Activated CD8-positive, alpha-beta T cell treated with anti-CD3 and anti-CD28 coated beads for 36 hours (primary cell): ENCODE measurements at places on chromosomes 12 and 14. TPM values are rescaled to one million over a fixed set of nuclear protein-coding genes. Genes with fewer than 3 reads are reported as not detected.

GRCh38 chr14:91177073-91178034 lies 63.5 kb downstream of the DGLUCY start:
- peak; percentile 84 for DNase-seq
- no peaks in the 10 kb centered on the region for H3K27me3 ChIP-seq
- H3K4me1 ChIP-seq, result peaks cover 16% of the 10 kb centered on the region
- no peak overlapping the region for H3K4me3 ChIP-seq

DNA sequence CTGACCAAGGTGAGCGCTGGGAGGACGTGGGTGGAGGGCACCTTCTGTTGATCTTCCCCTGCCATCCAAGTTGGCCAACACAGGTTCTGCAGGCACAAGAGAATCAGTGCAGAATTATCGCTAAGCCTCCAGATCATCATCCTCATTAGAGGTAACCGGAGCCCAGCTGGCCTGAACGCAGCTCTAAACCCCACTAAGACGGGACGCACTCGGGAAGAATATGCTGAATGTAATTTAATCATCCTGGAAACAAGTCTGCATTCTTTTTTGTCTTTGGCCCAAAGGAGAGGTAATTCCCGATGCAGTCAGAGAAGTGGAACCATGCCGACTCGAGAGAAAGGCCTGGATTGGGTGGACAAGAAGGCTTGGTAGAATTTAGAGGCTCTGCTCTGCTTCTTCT lies 111.0 kb upstream of the GSC start:
- H3K27me3 ChIP-seq, result peaks cover 7% of the 10 kb centered on the region
- DNase-seq, result no peak
- H3K27ac ChIP-seq, result no peak overlapping the region
- no peaks in the 10 kb centered on the region for H3K4me1 ChIP-seq
- H3K36me3 ChIP-seq, result no peaks in the 10 kb centered on the region

DNA sequence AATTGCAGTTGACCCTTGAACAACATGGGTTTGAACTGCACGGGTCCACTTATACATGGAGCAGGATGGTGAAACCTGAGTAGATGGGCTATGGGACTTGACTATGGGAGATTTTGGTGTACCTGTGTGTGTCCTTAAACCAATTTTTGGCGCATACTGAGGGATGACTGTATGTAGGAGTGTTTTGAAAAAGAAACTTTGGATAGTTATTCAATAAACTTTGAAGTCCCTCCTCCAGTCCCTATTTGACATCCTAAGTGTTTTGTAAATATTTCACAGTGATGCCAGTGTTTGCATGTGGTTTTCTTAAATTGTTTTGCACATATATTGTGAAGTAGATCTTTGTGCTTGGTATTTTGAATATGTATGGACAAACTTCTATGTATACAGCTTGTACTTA lies 12.4 kb downstream of the KTN1 start:
- H3K4me3 ChIP-seq, result no peak overlapping the region
- no peak overlapping the region for H3K27ac ChIP-seq
- H3K27me3 ChIP-seq, result no peaks in the 10 kb centered on the region

GRCh38 chr14:38786921-38787320 lies 316.1 kb downstream of the SEC23A start:
- DNase-seq, result no peak
- H3K4me1 ChIP-seq, result no peaks in the 10 kb centered on the region
- peaks cover 1% of the 10 kb centered on the region for H3K27me3 ChIP-seq
- H3K36me3 ChIP-seq, result no peaks in the 10 kb centered on the region
- H3K27ac ChIP-seq, result no peak overlapping the region

DNA sequence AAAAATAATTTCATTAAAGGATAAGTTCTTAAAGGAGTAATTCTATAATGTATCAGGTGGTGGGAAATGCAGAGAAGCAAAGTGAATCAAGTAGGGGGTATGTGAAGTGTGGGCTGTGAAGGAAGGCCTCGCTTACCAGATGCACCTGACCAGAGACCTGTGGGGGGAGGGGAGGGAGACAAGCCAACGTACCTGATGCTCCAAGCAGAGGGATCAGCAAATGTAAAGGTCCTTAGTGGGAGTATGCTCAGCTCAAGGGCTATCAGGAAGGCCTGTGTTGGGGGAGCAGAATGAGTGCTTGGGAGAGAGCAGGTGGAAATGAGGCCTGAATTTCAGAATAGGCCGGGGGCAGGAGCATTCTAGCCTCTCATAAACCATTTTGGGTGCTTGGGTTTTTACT lies 57.1 kb downstream of the ANO4 start:
- H3K27ac ChIP-seq, result no peak overlapping the region
- H3K36me3 ChIP-seq, result no peaks in the 10 kb centered on the region
- H3K4me1 ChIP-seq, result no peaks in the 10 kb centered on the region
- no peak overlapping the region for H3K4me3 ChIP-seq

CD163 gene
- not detected for total RNA-seq

DNA sequence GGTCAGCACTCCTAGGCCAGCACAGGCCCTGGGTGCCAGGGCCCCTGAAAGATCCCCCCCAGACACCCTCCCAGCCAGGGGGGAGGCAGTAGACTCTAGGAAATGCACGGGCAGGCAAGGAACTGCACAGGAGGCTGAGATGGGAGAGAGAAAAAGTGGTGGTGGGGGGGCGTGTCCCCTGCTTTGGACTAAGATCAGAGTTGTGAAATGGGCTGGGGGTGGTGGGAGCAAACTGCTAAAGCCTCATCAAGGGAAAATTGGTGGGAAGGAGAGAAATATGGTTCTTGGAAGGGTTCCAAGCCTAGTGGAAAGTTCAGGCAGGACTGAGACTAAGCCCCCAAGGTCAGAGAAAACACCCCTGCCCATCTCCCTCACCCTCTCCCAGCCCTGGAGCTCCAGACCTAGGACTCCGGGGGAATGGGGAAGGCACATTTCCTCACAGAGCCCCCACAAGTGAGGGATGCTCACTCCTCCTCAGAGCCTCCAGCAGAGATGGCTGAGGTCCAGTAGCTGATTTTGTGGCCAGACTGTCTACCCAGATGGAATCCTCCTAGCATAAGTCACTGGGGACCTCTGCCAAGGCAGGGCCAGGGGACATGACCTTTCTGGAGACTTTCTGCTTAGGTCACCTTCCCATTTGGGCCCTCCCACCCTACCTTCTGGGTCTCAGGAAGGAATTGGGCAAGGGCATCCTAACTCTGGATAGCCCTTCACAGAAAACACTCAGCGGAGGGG lies 29.8 kb downstream of the FIGNL2 start:
- H3K27ac ChIP-seq, result no peak overlapping the region
- peaks cover 21% of the 10 kb centered on the region for H3K4me1 ChIP-seq
- H3K27me3 ChIP-seq, result no peaks in the 10 kb centered on the region

RDH11 gene
- 83.2 TPM for total RNA-seq

GRCh38 chr12:53207042-53207441 lies at the start of gene ITGB7:
Gene ITGB7 (minus strand): TSS chr12:53207251. CDS start chr12:53200443, 6,808 bp downstream.
- DNase-seq, result peak; percentile 87
- peaks cover 63% of the 10 kb centered on the region for H3K4me1 ChIP-seq
- H3K36me3 ChIP-seq, result peaks cover 36% of the 10 kb centered on the region
- H3K27ac ChIP-seq, result peak within 1 kb of the TSS; percentile 91
- H3K4me3 ChIP-seq, result peak within 1 kb of the TSS; percentile 93

GRCh38 chr12:6090803-6091202 lies 33.7 kb downstream of the VWF start:
- no peaks in the 10 kb centered on the region for H3K36me3 ChIP-seq
- no peak overlapping the region for H3K27ac ChIP-seq
- peaks cover 2% of the 10 kb centered on the region for H3K27me3 ChIP-seq
- DNase-seq, result no peak

KIAA0586 gene
- total RNA-seq, result 23.4 TPM
